ENCODE measurements at places on chromosomes 5 and 9.

DNA sequence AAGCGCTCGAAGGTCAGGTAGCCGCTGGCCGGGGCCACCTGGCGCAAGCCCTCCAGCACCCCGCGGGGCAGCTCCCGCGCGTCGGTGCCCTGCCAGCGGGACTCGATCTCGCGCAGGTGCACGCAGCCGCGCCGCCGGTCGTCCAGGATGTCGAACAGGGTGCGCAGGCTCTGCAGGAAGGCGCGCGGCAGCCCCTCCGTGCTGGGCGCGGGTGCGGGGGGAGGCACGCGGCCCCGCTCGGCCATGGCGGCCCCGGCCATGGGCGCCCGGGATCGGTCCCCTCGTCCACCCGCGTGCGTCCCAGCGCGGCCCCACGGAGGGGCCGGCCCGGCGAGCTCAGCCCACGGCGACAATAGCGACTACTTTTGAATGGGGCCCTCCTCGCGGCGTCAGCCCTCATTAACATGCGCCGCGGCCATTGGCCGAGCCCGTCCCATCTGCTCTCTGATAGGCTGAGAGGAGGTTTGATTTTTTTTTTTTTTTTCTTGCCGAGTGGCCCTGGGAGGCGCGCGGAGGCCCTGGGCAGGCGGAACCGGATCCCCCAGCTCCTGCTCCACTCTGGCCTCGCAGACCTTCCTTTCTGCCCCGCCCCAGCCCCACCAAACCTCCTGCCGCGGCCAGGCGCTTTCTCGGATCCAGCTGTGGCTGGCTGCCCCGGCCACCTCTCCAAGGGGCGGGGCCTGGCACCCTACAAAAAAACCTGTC lies at the start of gene SAPCD2:
TSS of gene SAPCD2 (minus strand) at position 357 of the 705 bp plus-strand sequence. CDS start at position 260, 97 bp downstream.
- DNase-seq = peak; percentile 96

DNA sequence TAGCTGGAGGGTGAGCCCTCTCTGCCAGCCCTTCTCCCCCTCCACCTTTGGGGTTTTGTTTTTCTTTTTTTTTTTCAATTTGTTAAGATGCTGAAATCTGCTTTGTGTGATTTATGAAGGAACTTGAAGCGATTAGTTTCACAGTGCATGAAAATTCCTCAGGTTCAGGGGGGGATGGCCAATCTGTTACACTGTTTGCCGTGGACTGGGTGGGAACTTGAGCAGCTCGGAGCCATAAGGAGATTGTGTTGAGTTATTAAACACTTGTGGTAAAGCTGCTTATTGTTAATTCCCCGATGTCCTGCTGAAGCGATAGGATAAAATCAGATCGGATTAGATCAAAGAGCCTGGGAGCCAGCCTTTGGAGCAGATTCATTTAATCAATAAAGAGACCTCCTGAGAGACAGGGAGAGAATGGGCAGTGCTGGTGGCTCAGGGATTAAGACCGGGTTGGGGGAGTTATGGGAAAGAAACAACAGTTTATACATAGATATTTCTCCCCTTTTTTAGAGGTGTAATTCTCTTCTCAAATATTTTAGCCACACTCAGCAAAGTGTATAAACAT lies 105.8 kb upstream of the SPATA31D4 start:
- no peak for DNase-seq

GRCh38 chr5:134553821-134554267 lies 28.4 kb downstream of the JADE2 start:
- DNase-seq = no peak

- DNase-seq = no peak
Observed at GRCh38 chr5:156386976-156387375, 60.0 kb downstream of the SGCD start.

DNA sequence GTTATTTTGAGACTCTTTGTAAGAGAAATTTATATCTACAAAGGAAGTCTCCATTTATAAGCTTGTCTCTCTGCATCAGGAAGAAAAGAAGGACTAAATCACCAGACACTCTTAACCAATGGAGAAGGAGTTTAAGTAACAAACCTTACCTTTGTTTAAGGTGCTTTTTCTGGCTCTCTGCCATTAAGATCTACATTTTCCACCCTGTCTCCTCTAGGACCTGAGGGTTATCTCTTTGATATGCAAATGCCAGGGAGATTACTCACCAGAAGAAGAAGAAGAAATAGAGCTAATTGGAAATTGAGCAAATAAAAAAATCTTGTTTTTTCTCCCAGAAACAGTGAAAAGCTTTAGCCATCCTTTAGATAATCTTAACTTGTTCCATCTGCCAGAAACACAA lies 60.9 kb downstream of the CDKN2A start:
- no peak for DNase-seq

GRCh38 chr5:5006548-5006947 lies 133.6 kb upstream of the ADAMTS16 start:
- DNase-seq = no peak

DNA sequence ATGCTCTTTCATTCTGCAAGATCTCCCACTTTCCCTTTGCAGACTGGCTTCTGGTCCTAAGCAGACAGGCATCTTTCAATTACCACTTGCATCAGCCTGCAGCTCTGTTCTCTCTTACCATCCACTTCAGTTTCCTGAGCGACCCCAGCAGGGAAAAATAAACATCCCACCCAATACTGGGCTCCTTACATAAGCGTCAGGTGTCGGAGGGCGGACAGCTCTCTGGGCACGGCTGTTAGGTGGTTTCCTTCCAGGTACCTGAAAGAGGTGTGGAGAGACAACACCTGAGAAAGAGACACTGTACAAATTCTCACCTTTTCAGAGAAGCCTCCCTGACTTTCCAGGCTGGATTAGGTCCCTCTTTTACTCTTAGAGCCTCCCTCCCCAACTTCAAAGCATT lies 145.1 kb upstream of the PANK3 start:
- no peak for DNase-seq

GRCh38 chr5:91162534-91163381 lies 220.4 kb downstream of the ARRDC3 start:
- peak; percentile 79 for DNase-seq

DNA sequence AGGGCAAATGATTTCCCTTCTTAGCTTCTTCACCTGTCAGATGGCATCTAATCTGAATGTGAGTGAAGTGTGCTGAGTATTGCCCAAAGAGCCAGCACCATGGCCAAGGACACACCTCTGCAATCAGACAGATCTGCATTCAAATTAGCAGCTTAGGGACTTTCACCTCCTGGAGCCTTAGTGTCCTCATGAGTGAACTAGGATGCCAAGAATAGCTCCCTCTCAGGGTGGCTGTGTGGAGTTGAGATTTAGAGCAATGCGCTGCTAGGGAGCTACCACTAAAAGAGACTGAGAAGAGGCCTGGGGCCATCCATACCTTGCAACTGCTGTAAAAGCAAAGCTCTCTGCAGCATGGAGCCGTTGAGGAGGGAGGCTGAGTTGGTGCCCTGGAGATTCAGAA lies 1.4 kb downstream of the CIZ1 start:
- DNase-seq = no peak

DNA sequence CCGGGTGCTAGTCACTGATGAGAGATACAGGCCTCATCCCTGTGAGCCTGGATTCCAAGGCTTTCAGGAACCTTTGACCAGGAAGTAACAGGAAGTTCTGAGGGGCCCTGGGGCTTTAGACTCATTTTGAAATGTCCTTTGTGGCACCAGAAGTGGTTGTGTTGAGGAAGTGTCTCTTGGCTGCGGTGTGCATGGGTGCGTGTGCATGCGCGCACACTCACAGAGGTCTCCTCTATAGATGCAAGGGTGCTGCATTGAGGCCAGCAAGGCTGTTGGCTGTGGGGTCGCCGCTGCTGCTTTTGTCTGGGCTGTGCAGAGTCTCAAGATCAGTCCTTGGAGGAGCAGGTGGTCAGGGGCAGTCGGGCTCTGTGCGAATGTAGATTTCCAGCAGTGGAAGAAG lies 7.6 kb downstream of the RAB24 start:
- no peak for DNase-seq

GRCh38 chr5:170361116-170361515 lies 28.1 kb downstream of the KCNMB1 start:
- no peak for DNase-seq

- no peak for DNase-seq
Observed at GRCh38 chr5:82992646-82993045, 84.5 kb downstream of the TMEM167A start.

GRCh38 chr5:180602481-180603075 lies 11.3 kb upstream of the SCGB3A1 start:
- no peak for DNase-seq

GRCh38 chr5:3509290-3509689 lies 86.3 kb upstream of the IRX1 start:
- DNase-seq = no peak

GRCh38 chr9:69888856-69889585 lies 68.4 kb downstream of the CFAP95 start:
- DNase-seq = no peak

- no peak for DNase-seq
Observed at GRCh38 chr9:14345354-14346230, 31.7 kb upstream of the NFIB start.

GRCh38 chr5:19229179-19229835 lies 758.7 kb downstream of the CDH18 start:
- no peak for DNase-seq

DNA sequence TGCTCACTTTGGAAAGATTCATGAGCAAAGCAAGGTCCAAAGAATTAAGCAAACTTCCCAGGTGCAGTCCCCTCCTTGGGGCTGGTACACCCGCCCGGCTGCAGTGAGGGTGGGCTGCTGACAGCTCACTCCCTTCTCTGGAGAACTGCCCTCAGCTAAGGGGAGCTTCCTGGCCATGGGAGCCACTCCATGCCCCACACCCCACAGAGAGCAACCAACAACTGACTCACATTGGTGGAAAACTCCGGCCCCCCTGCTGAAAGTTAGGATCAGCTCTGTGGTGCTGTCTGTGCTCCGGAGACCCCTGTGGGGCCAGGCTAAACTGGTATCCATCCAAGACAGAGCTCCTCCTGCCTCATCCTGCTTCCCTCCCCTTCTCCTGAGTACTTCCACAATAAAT lies 223.0 kb downstream of the GABBR2 start:
- DNase-seq = no peak

- DNase-seq = peak; percentile 30
Observed at GRCh38 chr5:167451076-167451475, 840.4 kb upstream of the WWC1 start.

DNA sequence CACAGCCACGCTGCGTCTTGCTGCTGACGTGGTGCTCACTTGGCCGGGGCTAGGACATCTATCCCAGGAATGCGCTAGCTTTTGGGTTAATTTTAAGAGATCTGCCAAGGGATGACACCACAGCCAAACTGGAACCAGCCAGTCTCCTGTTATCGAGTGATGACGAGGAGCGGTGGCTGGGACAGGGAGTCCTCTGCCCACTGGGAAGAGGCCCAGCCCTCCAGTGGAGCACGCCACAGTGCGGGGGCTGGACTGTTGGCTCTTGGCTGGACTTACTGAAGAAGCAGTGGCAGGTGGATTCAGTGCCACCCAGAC lies 55.1 kb upstream of the PHYKPL start:
- DNase-seq = no peak

DNA sequence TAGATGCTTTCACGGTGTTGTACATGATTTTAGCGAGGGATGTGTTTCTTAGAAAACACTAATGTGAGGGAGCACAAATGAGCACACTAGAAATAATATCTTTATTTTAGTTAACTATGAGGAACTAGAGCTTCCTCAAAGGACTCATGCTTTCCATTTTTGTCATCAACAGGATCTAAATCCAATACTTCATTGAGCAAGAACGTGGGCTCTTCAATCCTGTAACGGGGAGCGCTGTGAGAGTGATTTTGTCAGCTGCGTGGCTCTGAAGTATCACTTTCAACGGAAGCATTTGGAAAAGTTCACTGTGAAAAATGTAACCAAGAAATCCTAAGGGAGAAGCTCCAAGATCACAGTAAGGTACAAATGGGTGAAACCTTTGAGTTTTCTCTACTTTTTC lies 93.2 kb downstream of the LIX1 start:
- DNase-seq = no peak

Data from GM03348 (cell line).